Astrocyte of the spinal cord (primary cell): ENCODE measurements at places on chromosomes 7 and 10.
A peak's percentile ranks its signal among the peaks of the same experiment; 100 is the strongest.

DNA sequence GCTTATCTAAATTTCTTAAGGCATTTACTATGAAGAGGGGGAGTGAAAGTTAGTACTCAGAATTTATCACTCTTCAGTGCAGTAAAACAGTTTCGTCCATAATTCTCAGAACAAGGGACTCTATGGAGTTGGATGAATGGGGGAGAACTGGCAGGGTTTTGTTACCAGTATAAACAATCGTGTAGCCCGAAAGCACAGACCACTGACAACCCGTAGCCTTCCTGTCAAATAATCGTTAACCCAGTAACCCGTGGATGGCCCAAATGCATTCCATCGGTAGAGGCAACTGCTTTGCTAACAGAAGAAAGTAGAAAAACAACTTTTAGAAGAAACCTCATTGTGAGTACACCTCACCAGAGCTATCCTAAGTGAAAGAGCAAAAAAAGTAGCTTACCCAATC, 583.9 kb downstream of the NXPH1 start:
- no peak for DNase-seq

DNA sequence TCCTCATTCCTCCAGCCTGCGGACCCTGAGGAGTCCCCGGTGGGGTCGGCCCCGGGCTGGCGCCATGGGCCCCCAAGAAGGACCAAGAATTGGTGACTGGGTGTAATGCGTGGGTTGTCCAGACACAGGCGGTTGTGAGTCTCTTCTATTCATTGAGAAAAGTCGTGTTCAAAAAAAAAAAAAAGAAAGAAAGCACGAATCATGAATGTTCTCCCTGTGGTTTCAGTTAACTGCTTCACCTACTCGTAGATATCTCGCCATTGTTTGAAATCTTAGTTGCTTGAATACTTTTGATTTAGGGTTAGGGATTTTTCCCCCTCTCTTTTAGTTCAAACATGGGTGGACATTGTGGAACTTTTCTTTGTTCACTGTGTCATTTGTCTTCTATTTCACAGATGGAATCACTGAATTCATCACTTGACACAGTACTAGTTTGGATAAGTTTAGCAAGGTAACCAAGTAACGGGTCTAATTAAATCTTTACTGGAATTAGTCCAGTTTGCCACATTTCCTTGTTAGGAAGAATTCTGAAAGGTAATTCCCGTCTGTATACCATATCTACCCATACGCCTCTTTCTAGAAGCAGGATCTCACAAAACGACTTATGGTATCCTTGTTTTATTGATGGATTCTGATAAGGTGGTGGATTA, 775 bp downstream of the STARD3NL start:
- DNase-seq, result no peak

DNA sequence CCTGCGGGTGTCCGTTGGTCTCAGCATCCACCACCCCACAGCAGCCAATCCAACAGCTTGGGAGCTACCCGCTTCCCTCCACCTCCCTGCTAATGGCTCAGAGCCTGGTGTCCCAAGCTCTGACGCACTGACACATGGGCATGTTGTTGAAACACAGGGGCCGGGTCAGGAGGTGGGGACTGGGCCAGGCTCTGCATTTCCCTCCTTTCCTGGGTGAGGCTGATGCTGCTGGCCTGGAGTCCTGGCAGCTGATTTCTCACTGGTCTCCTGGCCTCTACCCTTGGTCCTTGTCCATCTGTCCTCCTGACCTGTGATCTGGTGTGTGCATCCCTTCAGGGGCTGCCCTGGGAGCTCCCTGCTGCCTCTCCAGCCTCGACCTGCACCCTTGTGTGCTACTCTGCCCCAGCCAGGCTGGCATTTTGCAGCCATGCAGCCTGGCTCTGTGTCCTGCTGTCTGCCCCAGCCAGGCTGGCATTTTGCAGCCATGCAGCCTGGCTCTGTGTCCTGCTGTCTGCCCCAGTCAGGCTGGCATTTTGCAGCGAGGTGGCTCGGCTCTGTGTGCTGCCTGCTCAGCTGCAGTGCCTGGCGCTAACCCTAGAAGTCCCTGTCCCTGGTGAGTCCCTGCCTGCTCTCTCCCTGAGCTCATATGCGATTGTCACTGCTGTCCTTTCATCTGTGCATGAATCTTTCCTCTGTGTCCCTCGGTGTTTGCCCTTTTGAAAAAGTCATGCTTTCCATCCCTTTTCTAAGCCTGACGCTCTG, 14.0 kb downstream of the AMZ1 start:
- no peak for DNase-seq

DNA sequence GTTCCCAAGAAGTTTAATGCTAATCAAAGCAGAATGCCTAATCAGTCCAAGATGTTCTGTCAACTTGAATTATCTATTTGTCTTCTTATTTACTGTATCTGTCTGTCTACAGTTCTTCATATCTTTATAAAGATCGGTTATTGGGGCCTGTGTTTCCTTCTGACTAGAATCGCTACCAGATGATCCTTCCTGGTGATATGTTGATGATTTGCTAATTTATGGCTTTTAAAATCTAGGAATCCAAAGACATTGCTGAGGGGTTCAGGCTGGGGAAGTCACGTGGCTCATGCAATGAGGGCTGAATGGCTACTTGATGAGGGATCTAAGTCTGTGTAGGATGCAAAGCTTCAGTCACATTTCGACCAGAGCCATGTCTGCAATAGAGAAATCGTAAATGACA, 536.3 kb downstream of the KCNMA1 start:
- no peak for DNase-seq

DNA sequence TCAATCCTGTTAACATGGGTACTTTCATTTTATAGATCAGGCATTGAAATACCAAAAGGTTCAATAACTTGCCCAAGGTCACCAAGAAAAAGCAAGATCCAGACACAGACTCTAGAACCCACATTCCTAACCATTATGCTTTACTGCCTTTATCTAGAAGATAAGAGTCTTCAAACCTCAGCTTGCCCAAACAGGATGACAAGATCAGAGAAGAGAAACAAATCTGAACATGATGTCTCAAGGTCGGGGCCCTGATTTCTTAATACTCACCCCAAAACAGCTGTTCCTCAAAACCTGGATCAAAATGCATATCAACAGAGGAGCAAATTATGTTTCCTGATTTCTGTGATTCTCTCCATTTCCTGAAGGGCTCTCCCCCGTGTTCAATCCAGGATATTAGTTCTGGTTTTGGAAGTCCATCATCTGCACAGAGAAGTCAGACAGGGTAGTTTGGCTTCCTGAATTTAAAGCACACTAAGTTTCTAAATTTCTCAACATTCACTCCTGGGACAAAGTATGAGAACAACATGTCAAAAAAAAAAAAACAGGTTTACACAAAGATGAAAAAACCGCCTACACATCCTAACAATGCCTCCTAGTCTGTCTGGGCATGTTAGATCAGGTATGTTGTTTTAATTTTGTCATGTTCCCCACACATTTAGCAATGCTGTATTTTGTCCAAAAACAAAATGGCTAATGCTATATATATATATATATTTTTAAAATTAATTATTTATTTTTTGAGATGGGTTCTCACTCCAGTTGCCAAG, 16.2 kb downstream of the ZNF786 start:
- DNase-seq, result no peak

GRCh38 chr7:40356871-40357709, 222.3 kb downstream of the SUGCT start:
- DNase-seq, result peak; percentile 45

DNA sequence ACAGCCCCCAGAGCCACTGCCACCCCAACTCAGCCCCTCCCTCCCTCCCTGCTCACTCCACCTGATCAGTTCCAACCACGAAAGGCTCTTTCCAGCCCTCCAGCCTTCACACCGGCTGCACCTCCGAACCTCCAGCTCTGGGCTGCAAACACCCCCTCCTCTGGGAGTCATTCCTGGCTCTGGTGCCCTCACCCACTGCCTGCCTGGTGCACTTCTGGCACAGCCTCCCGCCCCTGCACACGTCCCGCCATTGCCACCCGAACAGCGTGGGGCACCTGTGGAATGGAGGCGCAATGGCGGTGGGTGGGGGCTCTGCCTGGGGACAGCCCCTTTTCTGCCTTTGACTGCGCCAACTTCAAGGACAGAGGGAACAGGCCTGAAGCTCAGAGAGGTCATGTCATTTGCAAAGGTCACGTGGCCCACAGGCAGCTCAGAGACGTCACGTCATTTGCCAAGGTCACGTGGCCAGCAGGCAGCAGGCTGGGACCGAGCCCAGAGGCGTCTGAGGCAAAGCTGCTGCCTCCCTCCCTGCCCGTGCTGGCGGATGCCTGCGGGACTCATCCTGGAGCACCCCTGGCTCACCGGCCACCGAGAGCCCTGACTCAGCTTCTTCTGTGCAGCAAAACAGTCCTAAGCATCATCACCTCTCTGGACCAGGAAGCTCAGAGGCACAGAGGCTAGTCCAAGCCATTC, 76.0 kb upstream of the DNAAF5 start:
- DNase-seq, result no peak

DNA sequence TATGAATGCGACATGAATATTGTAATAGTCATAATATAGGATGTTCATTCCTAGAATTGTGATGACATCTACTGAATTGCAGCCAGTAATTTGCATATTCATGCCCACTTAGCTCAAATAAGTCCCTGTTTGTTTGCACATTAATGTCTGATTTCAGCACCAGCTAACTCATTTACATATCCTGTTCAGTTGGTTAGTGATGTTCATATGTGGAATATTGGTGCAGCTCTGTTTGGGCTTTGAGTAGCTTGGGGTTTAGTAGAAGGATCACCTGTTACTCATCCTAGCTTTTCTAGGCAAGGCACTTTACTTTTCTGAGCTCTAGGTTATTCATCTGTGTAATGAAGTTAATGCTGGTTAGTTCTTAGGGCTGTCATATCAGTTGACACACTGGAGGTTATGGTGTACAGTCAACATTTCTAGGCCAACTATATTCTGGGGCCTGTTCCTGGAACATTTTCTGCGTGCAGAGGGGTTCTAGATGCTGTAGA, 238.4 kb downstream of the EXOC4 start:
- no peak for DNase-seq

DNA sequence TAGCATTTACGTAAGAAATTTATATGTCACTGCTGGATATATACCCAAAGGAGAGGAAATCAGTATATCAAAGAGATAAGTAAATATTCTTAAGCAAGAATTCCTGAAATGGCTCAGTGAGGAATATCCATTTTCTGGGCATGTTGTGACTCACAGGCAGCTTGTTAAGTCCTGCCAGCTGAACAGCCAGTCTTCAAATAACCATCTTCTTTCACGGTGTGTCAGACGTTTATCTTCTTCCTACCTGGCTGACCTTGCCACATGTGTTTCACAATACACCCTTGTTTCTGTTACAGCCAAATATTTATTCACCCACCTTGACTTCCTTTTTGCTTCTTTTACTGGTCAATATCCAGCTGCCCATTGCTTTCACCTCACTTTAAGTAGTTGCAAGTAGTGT, 648.1 kb downstream of the ANKRD7 start:
- DNase-seq, result peak; percentile 16

DNA sequence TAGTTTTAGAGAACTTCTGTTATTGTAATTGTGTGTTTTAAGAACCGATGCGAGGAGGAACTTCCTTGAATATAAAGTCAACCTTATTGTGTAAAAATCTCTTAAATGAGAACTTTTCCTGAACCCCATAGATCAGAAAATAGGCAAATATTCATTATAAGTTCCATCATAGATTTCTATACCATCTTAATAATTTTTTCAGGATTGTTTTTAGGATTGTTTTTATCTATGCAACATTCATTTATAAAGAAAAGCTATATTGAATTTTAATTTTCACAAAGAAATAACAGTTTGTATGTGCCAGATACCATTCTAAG, 1.7 kb upstream of the SMNDC1 start:
- DNase-seq, result no peak

GRCh38 chr10:60417024-60417423, 27.3 kb upstream of the ANK3 start:
- no peak for DNase-seq
